ENCODE measurements at places on chromosomes 6 and 20.
A peak's percentile ranks its signal among the peaks of the same experiment; 100 is the strongest.

DNA sequence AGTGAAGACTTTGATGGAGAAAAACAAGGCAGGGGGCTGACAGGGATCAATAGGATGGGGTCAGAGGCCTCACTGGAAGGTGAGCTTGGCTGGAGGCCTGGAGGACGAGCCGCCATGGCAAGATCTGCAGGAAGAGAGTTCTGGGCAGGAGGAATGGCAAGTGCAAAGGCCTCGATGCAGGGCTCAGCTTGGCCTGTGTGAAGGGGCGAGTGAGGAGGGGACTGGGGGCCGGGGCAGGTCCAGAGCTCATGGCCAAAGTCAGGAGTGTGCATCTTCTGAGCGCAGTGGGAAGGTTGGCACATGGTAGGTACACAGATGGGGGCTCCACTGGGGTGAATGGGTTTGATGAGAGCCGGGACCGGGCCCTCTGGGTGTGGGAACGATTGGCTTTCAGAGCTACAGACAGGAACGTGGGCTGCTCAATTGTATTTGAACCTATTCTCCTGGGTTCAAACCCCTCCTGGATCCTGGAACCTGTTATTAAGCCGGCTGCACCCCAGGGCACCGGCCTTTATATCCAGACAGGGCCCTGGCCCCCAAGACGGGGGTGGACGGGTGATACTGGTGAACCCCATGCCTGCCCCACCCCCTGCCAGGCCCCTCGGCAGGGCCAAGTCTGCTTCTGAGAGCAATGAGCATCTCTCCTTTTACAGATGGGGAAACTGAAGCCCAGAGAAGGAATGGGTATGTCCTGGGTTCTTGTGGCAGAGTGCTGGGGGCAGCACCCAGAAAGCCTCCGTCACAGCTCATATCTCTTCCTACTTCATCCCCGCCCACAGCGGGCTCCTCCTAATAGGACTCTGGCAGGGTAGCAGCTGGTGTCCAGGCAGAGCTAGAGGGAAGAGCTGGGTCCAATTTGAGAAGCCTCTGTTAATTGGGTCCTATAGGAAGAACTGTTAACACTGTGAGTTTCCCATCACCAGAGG lies 106.1 kb downstream of the CEBPB start:
- DNase-seq = no peak

DNA sequence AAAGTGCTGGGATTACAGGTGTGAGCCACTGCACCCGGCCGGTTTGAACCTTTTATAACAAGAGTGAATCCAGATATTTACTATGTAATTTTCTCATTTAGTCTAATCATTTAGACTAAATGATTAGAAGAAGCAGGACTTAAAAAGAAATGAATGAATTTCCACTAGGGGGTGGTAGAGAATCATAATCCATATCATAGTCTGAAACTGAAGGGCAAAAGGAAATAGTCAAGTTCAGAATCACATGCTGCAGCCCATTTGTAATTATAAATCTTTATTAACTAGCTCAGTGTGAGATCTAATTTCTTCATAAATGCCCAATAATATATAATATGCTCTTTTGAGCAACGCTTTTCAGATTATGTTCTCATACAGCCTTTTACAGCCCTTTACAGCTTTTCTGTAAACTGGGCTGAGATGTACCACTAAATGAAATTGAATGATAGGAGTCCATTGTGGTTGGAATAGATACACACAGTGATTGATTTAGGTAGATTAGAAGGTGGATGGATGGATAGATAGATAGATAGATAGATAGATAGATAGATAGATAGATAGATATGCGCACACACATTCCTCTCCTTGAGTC lies 31.8 kb downstream of the PSMB9 start:
- DNase-seq = peak; percentile 55

GRCh38 chr20:21921251-21921650 lies 215.8 kb downstream of the PAX1 start:
- no peak for DNase-seq

DNA sequence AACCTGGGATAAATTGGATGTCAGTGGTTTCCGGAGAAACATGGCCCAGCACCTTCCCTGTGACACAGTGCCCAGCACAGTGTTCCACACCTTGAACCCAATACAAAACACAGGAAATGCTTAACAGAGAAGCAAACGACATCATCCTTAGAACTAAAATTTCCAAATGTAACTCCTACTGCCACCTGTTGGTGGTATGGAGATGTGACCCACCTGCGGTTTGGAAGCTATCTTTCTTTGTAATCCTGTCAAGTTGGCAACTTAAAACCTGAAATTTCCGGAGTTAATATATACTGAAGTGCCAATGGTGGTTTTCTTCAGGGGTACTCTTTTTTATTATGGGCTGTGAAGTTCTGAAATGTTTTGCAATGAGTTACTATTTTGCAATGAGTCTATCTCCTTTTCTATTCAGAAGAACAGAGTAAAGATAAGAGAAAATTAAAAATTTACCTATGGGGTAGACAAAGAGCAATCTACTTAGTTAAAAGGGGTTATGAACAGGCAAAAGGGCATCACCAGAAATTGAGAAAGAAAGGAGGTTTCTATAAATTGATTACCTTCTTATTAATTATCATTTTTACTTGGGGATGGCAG lies 658.8 kb downstream of the PTPRT start:
- no peak for DNase-seq

DNA sequence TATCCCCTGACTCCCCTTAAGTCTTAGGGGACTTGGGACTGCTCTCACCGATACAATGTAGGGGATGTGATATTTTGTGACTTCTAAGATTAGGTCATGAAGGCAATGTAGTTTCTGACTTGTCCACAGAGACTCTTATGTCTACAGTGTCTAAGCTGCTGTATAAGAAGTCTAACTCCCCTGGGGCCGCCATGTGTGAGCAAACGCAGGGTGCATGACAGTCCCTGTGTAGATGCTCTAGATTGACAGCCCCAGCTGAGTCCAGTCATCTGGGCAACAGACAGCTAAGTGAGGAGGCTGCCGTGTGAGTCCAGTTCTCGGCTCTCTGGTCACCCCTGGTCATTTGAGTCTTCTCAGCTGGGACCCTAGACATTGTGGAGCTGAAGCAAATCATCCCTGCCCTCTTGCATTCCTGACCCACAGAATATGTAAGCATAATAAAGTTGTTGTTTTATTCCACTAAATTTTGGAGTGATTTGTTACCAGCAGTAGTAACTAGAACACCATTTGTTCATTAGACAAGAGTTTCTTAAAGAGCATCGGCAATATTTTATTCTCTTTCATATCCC lies 743.3 kb upstream of the CHD6 start:
- no peak for DNase-seq

DNA sequence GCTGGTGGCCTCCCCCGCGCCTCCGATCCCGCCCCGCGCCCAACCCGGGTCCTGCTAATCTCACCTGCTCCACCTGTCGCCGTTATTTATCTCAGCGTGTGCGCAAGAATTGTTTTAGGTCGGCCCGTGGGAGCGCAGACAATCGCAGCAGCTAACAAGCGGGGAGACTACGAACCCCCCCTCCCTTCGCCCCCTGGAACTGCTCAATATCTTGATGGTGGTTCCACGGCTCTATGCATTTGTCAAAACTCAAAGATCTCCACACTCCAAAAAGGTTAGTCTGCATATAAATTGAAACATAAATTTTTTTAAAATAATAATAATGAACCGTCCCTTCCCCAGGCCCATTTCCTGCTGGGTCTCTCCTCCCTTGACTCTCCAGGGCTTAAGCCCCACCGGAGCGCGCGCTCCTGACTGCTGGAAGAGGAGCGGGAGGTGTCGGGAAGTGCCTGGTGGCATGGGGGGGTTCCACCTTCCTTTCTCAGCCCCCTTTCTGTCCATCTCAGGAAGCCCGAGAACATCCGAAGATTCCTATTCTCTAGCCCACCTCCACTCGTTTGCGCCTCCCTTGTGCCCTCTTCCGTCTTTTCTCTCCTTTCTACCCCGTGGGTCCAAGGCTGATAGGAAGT lies 1.6 kb upstream of the MDGA1 start:
- DNase-seq = peak; percentile 83

DNA sequence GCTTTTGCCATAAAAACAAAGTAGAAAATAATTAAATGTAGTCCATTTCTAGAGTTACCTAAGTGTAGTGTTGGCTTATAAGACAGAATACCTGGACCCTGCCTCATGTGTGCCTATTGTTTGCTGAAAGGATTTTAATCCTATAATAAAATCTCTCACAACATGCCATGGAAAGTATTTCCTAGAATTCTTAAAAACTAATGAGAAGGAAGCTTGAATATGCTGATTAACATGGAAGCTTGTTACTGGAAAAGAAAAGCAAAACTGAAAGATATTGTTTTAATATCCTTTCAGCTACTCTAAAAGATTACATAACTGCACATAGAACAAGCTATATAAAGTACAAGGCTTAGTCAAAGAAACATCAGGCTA lies 18.0 kb upstream of the FAM135A start:
- no peak for DNase-seq

DNA sequence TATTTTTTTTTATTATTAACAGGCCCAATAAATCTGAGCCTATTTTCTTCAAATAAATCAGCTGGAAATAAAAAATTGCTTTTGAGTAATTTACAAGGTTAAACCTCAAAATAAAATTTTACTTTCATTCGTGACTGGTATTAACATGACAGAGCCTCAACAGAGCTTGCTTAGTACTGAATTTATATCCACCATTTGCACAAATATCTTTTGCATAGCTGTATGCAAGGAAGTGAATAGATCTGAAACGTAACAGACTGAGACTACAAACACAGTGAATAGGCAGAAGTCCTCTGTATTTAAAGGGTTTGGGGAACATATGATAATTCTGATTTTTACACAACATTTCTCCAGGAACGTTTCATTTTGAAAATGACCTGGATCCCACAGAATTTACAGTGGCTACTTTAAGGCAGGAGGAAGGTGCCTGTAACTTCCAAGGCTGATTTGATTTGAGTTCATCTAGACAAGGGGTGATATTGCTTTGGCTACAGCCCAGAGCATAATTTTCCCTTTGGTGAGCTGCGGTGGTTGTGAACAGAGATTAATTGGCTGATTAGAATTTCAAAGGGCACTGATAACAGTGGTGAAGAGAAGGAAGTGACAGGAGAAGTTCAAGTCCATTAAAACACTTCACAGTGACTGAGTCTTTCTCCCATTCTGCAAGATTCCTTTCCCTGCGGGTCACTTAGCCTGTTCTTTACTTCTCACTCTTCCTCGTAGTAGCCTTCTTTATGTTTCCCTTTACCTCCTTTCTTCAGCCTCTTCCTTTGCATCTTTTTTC lies 121.2 kb upstream of the SASH1 start:
- DNase-seq = no peak

- peak; percentile 56 for DNase-seq
These were observed 74.1 kb downstream of the LAMA4 start for GRCh38 chr6:112180095-112180820.

- no peak for DNase-seq
These were observed 278 bp downstream of the UST start for GRCh38 chr6:148747145-148747470.

- no peak for DNase-seq
These were observed 77.1 kb upstream of the MRPS10 start for GRCh38 chr6:42294759-42295158.
